ENCODE measurements at places on chromosomes 1 and 21. TPM values are rescaled to one million over a fixed set of nuclear protein-coding genes. Genes with fewer than 3 reads are reported as not detected.

DNA sequence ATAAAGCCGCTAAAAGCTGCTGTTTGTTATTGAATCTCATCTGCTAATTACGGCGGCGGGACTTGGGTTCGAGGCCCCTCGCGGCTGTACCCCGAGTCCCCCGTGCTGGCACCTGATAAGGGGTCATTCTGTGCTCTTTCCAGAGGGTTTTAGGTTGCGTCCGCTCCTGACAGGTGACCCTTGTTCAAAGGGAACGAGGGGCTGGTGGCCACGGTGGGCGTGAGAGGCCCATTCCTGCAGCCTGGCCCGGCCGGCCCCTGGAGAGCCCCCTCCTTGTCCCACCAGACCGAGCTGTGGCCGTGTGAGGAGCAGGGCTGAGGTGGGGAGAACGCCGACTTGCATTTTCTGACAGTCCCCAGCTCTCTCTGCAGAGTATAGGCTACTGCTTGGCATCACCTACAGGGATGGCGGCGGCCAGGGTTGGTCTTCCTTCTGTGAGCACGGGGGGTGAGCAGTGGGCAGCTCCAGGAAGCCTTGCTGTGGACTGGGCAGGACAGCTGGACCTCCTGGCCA is 12.2 kb downstream of the PRDM16 start:
- DNase-seq, result no peak

GRCh38 chr1:25905680-25906643 is at the start of gene STMN1:
Gene STMN1, minus strand, starts transcription at chr1:25906419. Its CDS starts 1,743 bp downstream, at chr1:25904676.
- DNase-seq, result peak; percentile 97

GRCh38 chr21:42432695-42433094 is 29.0 kb downstream of the UBASH3A start:
- no peak for DNase-seq

- no peak for DNase-seq
Observed at GRCh38 chr1:35835398-35835797, 27.6 kb downstream of the AGO4 start.

GRCh38 chr1:206633708-206634121 is 1.6 kb upstream of the DYRK3 start:
- no peak for DNase-seq

- no peak for DNase-seq
Observed at GRCh38 chr1:156781585-156782186, 14.4 kb downstream of the PRCC start.

- peak; percentile 4 for DNase-seq
Observed at GRCh38 chr1:176058686-176059085, 148.4 kb downstream of the COP1 start.

GRCh38 chr1:110449661-110450651 is 993 bp upstream of the PROK1 start:
- DNase-seq, result no peak

DNA sequence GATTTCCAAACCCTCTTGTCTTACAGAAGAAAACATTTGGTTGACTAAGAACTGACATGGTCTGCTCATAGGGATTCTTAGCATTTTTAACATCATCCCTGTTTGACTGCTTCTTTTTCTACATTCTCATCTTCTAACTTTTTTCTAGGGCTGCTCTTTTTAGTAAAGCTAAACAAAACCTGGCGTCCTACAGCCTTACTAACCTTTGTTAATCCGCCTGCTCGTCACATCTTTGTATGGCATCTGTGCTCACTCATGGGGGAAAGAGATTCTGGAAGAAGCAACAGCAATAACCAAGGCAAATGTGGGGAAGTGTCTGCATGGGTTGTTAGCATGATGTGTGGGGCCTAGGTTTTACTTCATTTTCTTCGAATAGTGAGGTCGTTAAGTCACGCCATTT is 92.0 kb downstream of the KIF1B start:
- DNase-seq, result no peak

DNA sequence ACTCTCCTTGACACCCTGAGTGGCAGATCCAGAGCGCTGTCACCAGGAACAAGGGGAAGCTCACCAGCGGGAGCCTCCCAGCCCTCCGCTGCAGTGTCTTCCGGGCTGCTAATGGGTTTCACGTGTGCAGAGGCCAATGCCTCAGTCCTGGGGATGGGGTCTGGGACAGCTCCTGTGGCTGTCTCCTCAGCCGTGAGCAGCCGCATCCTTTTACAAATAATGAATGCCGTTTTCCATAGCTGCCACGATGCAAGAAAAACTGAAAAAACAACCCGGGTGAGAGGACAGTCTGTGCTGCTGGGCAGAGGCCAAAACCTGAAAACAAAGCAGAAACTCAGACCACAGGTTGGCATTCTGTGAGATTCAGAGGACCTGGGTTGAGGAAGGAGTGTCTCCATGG is 212.2 kb upstream of the RAB4A start:
- no peak for DNase-seq

DNA sequence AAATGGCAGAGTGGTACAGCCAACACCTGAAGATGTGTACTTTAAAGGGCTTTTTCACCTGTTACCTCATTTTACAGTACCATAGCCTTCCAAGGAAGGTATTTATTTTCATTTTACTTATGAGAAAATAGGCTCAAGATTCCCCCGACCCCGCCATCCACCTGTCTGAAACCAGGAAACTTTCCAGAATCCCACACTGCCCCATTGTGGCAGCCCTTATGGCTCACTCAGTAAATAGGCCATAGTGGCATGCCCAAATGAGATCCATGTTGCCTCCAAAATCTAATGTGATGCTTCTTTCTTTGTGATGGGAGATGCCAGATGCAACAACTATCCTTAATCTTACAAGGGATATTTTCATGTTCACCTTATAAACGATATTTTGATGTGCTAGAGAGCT is 97.8 kb downstream of the EBNA1BP2 start:
- DNase-seq, result no peak

TRIM58 gene
- total RNA-seq, result not detected

- no peak for DNase-seq
Observed at GRCh38 chr1:184903111-184903692, 71.1 kb downstream of the NIBAN1 start.

IRF6 gene
- total RNA-seq, result not detected

GRCh38 chr1:234878288-234878687 is 250.3 kb downstream of the TOMM20 start:
- DNase-seq, result no peak

DNA sequence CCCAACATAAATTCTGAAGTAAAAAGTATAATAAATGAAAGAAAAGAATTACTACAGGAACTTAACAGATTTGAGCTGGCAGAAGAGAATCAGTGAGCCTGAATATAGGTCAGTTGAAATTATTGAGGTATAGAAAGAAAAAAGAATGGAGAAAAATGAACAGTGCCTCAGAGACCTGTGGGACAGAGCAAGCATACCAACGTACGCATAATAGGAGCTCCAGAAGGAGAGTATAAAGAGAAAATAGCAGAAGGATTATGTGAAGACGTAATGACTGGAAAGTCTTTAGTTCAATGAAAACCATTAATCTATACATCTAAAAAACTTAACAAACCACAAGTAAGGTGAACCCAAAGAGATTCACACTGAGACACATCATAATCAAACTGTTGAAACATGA is 261.8 kb downstream of the DYRK1A start:
- no peak for DNase-seq

DNA sequence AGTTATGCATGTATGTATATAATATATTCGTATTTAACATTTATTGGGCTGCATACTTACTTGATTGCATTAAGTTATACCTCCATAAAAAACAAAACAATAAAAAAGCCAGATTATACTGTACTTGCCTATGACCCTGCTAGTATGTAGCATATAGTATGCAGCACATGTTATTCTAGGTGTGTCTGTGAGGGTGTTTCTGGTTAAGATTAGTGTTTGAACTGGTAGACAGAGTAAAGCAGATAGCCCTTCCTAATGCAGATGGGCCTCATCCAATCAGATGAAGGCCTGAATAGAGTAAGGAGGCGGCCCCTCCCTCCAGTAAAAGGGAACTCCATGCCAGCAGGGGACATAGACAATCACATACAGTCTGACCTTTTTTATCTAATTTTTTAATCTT is 323.3 kb upstream of the USP24 start:
- DNase-seq, result no peak

DNA sequence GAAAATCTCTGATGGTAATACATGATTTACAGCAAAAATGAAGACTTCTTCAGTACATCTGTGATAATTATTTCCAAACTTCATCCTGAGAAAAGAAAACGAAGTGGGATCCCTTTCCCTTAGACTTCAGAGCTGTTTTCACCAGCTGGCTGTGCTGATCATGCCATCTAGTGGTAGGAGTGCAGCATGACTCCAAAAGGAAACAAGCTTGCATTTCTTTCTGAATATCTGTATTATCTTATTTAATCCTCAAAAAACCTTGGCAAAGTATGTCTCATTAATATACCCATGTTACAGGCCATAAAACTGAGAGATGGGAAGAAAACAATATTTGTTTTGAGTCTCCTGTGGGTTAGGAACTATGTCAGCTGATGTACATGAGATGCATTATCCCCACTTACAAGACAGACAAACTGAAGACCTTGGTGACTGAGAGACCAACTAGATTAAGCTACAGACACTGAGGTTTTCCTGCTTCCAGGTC is 9.8 kb upstream of the GJA8 start:
- peak; percentile 55 for DNase-seq

NBPF10 gene
- total RNA-seq, result 2.7 TPM

PLA2G4A gene
- not detected for total RNA-seq

DNA sequence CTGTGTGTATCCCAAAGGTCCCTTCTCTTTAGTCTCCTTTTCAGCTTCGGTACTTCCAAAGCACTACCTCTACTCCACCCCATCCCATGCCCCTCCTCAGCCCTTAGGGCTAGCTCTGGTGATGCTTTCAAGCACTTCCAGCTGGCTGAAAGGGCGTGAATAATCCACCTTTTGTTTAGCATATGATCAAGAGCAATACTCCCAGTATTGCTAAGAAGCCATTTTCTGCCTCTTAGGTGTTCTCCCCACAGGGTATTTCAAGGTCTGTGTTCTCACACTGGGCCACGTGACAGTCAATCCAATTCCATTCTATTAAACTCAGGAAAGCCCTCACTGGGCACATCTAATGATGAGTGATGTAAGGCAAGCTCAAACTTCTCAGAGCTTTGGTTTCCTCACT is 298.5 kb upstream of the PROX1 start:
- DNase-seq, result no peak

PCBP3 gene
- total RNA-seq, result 1.0 TPM

DCDC2B gene
- 0.29 TPM for total RNA-seq

FAM72C gene
- 44.9 TPM for total RNA-seq

LRRC7 gene
- not detected for total RNA-seq

DNA sequence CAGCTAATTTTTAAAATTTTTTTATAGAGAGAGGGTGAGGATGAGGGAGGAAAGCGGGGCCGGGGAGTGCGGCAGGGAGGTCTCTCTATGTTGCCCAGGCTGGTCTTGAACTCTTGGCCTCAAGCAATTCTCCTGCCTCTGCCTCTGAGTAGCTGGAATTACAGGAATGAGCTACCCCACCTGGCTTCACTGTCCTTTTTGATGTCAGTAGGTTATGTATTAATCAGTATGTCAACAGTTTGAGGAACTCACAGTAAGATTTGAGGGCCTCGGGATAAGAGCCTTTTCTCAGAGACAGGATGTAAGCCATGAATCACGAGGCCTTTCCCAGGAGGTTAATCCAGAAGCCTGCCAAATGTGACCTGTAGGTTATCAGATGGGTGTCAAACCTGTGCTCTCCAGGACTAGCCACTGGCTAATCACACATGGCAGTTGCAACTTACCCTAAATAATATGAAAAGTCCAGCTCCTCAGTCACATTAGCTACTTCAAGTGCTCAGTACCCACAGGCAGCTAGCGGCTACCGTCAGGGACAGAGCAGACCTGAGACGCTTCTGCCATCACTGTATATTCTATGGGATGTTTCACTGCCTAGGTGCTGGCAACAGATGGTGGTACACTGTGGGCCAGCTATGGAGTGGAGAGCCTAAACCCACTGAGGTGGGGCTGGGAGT is 33.1 kb downstream of the TRIM67 start:
- no peak for DNase-seq

DNA sequence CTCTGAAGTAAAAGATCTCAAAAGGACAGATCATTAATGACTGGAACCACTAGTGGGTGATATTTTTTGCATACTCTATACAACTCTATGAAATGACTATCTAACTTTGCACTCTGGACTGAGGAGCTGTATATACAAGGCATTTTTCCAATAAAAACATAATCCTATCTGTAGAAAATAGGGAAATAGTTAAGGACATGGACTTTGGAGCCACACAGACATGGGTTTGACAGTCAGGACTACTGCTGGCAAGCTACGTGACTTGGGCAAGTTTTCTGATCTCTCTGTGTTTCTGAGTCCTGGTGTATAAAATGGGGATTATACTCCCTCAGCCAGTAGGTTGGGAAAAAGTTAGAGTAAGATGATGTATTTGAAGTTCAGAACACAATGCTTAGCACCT is 20.9 kb upstream of the HSD3B2 start:
- no peak for DNase-seq

ADGRL4 gene
- total RNA-seq, result not detected

GRCh38 chr1:199837321-199837720 is 190.2 kb upstream of the NR5A2 start:
- DNase-seq, result no peak

DNA sequence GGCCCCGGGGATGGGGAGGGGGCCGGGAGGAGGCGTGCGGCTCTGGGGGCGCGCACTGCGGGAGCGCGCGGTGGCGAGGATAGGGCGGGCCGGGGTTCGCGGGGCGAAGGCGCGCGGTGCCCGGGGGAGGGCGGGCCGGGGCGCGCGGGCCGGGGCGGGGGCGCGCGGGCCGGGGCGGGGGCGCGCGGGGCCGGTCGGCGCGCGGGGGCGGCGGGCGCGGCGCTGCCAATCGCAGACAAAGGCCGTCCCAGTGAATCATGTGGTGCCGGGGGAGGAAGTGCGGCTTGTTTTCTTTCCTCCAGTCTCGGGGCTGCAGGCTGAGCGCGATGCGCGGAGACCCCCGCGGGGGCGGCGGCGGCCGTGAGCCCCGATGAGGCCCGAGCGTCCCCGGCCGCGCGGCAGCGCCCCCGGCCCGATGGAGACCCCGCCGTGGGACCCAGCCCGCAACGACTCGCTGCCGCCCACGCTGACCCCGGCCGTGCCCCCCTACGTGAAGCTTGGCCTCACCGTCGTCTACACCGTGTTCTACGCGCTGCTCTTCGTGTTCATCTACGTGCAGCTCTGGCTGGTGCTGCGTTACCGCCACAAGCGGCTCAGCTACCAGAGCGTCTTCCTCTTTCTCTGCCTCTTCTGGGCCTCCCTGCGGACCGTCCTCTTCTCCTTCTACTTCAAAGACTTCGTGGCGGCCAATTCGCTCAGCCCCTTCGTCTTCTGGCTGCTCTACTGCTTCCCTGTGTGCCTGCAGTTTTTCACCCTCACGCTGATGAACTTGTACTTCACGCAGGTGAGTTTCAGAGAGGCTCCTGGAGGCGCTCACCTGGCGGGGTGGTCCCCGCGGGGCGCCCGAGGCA is at the start of gene GPR137B:
TSS of gene GPR137B (plus strand) at position 287 of the 851 bp plus-strand sequence. CDS start at position 371, 84 bp downstream.
- DNase-seq, result peak; percentile 63
